Stimulated activated CD4-positive, alpha-beta T cell treated with anti-CD3 and anti-CD28 coated beads, Interleukin-1b, Interleukin-23, amount 100 ng/mL, for 24 hours (primary cell): ENCODE measurements at places on chromosomes 5 and 9.

- no peak for DNase-seq
These were observed 622.0 kb upstream of the DAB2 start for GRCh38 chr5:40046792-40047191.

- DNase-seq = no peak
These were observed 355.3 kb downstream of the TMEM232 start for GRCh38 chr5:110371011-110371724.

GRCh38 chr9:124698265-124698664 lies 72.8 kb downstream of the NR6A1 start:
- no peak for DNase-seq

DNA sequence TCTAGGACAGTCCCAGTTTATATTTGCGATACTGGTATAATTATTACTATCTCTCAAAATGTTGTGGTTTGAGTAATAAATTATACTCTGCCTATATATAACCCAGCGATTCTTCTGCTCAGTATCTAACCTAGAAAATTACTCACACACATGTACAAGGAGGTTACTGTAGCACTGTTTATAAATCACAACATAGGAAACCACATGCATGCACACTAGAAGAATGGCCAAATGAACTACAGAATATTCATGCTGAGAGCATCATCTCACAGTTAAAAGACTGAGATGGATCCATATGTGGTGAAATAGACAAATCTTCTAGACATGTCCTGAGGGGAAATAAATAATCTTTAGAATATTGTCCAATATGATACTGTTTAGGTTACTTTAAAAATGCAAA lies 62.1 kb downstream of the INSYN2B start:
- DNase-seq = no peak

DNA sequence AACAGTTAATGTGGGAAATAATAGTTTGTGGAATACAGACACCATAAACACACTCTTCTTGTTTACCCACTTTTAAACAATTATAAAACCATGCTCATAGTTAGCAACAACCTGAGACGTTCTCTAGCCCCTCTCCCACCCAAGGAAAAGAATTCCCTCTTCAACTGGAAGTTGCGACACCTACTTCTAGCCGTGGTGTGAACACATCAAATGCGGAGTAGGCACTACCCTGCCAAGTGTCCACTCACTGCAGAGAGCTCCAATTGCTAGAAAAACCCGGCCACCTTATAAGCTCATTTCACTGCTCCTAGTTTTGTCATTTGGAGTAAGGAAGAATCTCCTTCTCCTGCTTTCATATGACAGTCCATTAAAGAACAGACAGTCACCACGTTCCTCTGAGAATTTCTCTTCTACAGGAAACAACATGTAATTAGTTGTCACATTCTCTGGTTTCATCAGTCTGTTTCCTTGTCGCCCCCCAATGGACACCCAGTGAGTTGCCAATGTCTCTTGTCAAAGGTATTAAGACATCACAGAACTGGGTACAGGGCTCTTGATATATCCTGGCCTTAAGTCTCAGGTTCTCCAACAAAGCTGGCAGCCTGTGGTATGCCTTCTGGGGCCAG lies 47.3 kb downstream of the PRLR start:
- peak; percentile 14 for DNase-seq

DNA sequence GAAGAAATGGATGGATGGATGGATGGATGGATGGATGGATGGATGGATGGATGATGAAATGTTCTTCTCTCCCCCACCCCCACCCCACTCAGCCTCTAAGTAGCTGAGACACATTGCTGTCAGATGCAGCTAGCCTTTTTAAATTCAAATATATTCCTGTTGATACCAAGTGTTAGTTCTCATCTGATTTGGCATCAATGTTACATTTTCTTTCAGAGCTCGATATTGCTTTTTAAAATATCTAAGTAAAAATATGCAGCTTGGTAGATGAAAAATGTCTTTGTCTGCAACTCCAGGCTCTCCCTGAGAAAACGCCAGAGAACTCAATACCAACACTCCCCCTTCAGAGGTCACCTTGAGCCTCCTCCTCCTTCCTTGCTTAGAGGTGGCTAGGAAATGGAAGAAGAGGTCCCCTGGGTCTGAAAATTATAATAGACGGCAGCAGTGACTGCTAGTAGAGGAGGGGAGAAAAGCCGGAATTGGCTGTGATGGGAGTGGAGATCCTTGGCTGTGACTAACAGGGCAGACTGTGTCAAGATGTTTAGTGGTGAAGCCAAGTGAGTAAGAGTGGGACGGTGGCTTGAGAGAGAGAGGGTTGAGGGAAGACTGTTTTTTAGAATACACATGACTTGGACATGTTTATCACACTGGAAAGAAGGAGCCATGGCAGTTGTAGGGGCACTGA lies 156.0 kb downstream of the ZNF462 start:
- no peak for DNase-seq

- no peak for DNase-seq
These were observed 390.3 kb upstream of the MEF2C start for GRCh38 chr5:89273289-89273688.

- DNase-seq = no peak
These were observed 92.8 kb downstream of the SMARCA2 start for GRCh38 chr9:2107906-2108451.

DNA sequence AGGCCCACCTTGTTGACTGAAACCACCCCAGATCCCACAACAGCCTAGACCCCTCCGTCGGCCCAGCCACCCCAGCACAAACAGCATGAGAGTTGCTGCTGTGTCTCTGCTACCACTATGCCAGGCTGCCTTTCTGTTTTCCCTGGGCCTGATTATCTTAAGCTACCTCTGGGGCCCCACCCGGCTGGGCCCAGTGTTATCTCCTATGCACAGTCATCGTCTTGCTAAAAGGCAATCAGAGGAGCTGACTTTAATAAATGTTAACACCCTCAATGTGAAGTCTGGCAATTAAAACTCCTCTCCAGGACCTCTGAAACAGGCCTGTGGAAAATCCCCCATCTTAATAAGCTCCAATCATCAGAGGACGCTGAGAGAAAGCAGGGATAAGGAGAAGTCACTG lies 144.9 kb downstream of the FAM114A2 start:
- DNase-seq = no peak

- no peak for DNase-seq
These were observed 60.0 kb downstream of the OLFM1 start for GRCh38 chr9:135147474-135147805.

- no peak for DNase-seq
These were observed 46.9 kb downstream of the RASGRF2 start for GRCh38 chr5:81006947-81007636.
